ENCODE measurements at places on chromosomes 4 and X. TPM values are rescaled to one million over a fixed set of nuclear protein-coding genes. Genes with fewer than 3 reads are reported as not detected.

Gene CITED1
- not detected for total RNA-seq

Gene NEUROG2
- not detected for total RNA-seq

Gene ARMCX1
- 45.4 TPM for total RNA-seq

Gene FAM47E
- total RNA-seq: 0.19 TPM

Gene REELD1
- not detected for total RNA-seq

All from regular cardiac myocyte (primary cell).